Dermis blood vessel endothelial cell (primary cell): ENCODE measurements at places on chromosomes 1 and 21. TPM values are rescaled to one million over a fixed set of nuclear protein-coding genes. Genes with fewer than 3 reads are reported as not detected.

The GLIS1 gene
- total RNA-seq, result not detected in 2 replicates

The POGZ gene
- total RNA-seq, result 20.3 and 26.2 TPM in 2 replicates

The COPA gene
- total RNA-seq, result 248 and 276 TPM in 2 replicates

The SAMD11 gene
- total RNA-seq, result 0.19 and 0.68 TPM in 2 replicates

The EXTL1 gene
- total RNA-seq, result not detected in 2 replicates

The RAB25 gene
- total RNA-seq, result not detected in 2 replicates

The OPRD1 gene
- under 0.01 TPM in 1 of 2 replicates, not detected in the other for total RNA-seq

The PKP1 gene
- 0.19 and 0.85 TPM in 2 replicates for total RNA-seq

The DLGAP3 gene
- total RNA-seq, result under 0.01 TPM in 1 of 2 replicates, not detected in the other

The OLFM3 gene
- not detected in 2 replicates for total RNA-seq

The TMCO4 gene
- 10.6 and 11.4 TPM in 2 replicates for total RNA-seq

The ABCA4 gene
- total RNA-seq, result 113 and 177 TPM in 2 replicates

The NBPF14 gene
- total RNA-seq, result 5.8 and 6.6 TPM in 2 replicates

The ZP4 gene
- total RNA-seq, result not detected in 2 replicates

The RAD54L gene
- total RNA-seq, result 2.0 and 11.2 TPM in 2 replicates

The LRRC53 gene
- total RNA-seq, result not detected in 2 replicates

The TOMM40L gene
- 14.8 and 23.6 TPM in 2 replicates for total RNA-seq

The NUDT17 gene
- total RNA-seq, result 2.4 TPM in 2 replicates

The GUCA2A gene
- total RNA-seq, result not detected in 2 replicates

The RGS16 gene
- total RNA-seq, result 1.2 and 2.0 TPM in 2 replicates

The GBP6 gene
- under 0.01 TPM in 1 of 2 replicates, not detected in the other for total RNA-seq

The FCMR gene
- 0.17 TPM in 1 of 2 replicates, not detected in the other for total RNA-seq

The MAP10 gene
- 1.2 and 1.7 TPM in 2 replicates for total RNA-seq

The CD1B gene
- total RNA-seq, result not detected in 2 replicates
